ENCODE measurements at places on chromosomes 4 and X. TPM values are rescaled to one million over a fixed set of nuclear protein-coding genes. Genes with fewer than 3 reads are reported as not detected.

DNA sequence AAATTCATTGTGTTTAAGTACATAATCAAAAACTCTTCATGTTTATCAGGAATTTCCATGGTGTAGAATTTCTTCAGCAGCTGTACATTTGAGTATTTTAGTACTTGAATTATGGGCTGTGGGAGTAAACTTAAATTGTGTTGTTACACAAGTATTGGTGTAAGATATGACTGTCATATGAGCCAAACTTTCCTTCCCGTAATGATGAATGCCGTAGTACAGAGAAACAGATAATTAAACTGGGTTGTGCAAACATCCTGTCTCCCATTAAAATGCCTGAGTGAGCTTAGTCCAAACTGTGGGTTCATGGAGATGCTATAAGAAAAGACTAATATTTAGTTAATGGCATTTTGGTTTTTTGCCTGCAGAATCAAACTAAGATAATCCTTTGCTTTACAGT, 159.2 kb downstream of the SLC4A4 start:
- no peaks in the 10 kb centered on the region for H3K4me1 ChIP-seq
- peaks cover 3% of the 10 kb centered on the region for H3K27me3 ChIP-seq
- no peak for DNase-seq
- no peak overlapping the region for H3K4me3 ChIP-seq

- no peaks in the 10 kb centered on the region for H3K27me3 ChIP-seq
- no peaks in the 10 kb centered on the region for H3K4me1 ChIP-seq
- no peak overlapping the region for H3K4me3 ChIP-seq
- H3K27ac ChIP-seq, result no peak overlapping the region
- H3K36me3 ChIP-seq, result no peaks in the 10 kb centered on the region
Measured at GRCh38 chr4:189826657-189827056, 114.0 kb upstream of the FRG1 start.

GRCh38 chrX:107851215-107851614, 25.5 kb downstream of the MID2 start:
- peaks cover 3% of the 10 kb centered on the region for H3K36me3 ChIP-seq
- no peak overlapping the region for H3K4me3 ChIP-seq
- no peak overlapping the region for H3K27ac ChIP-seq
- peaks cover 4% of the 10 kb centered on the region for H3K4me1 ChIP-seq
- DNase-seq, result no peak
- no peaks in the 10 kb centered on the region for H3K27me3 ChIP-seq

P2RY10 gene
- total RNA-seq, result 65.7 TPM

DNA sequence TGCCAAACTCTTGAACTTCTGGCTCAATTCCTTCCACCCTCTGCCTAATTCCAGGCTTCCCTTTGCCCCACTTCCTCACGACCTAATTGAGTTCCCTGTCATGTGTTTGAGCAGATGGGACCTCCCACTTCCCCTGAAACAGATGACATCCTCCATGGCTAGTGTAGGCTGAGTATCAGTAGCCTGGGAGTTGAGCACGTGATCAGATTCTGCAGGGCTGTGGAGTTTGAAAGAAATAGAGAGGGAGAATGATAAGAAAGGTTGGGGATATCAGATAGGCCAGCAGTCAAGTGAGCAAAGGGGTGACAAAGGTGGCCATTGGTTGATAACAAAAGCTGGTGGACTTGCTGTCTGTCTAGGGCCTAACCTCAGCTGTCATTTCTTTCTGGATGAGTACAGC, 18.8 kb upstream of the NWD2 start:
- no peak overlapping the region for H3K4me3 ChIP-seq
- H3K4me1 ChIP-seq, result no peaks in the 10 kb centered on the region
- no peaks in the 10 kb centered on the region for H3K36me3 ChIP-seq
- peaks cover 12% of the 10 kb centered on the region for H3K27me3 ChIP-seq
- DNase-seq, result no peak
- H3K27ac ChIP-seq, result no peak overlapping the region

GRCh38 chr4:63020661-63021060, 1388.6 kb downstream of the TECRL start:
- no peaks in the 10 kb centered on the region for H3K36me3 ChIP-seq
- no peak overlapping the region for H3K27ac ChIP-seq
- H3K27me3 ChIP-seq, result no peaks in the 10 kb centered on the region
- H3K4me3 ChIP-seq, result no peak overlapping the region
- DNase-seq, result no peak
- no peaks in the 10 kb centered on the region for H3K4me1 ChIP-seq

DNA sequence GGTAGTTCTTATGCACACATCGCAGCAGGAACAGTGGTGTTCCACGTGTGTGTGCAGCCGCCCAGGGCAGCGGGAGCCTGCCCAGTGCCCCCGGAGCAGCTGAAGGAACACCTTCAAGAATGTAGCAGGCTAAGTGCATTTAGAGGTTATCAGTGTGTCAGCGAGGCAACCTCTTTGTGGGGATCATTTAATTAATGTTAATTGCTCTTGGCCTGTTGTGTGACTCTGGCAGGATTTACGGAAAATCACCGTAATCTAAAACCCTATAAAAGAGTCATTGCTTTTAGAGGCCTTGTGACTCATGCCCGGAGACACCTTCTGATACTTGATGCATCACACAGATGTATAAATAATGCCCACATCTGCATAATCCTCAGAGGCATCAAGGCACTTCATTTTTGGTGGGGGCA, 47.3 kb upstream of the GATB start:
- H3K27me3 ChIP-seq, result no peaks in the 10 kb centered on the region
- no peak overlapping the region for H3K4me3 ChIP-seq
- DNase-seq, result peak; percentile 7
- no peaks in the 10 kb centered on the region for H3K4me1 ChIP-seq
- no peak overlapping the region for H3K27ac ChIP-seq

CTAG2 gene
- not detected for total RNA-seq

- no peaks in the 10 kb centered on the region for H3K27me3 ChIP-seq
- peak; percentile 65 for DNase-seq
- peak overlapping the region; percentile 98 for H3K27ac ChIP-seq
- peaks cover 38% of the 10 kb centered on the region for H3K36me3 ChIP-seq
- peaks cover 49% of the 10 kb centered on the region for H3K4me1 ChIP-seq
- peak overlapping the region; percentile 97 for H3K4me3 ChIP-seq
Measured at GRCh38 chr4:113760094-113760794, 1.3 kb downstream of the CAMK2D start.

- H3K36me3 ChIP-seq, result no peaks in the 10 kb centered on the region
- H3K4me3 ChIP-seq, result no peak overlapping the region
- no peak overlapping the region for H3K27ac ChIP-seq
- no peak for DNase-seq
- peaks cover 7% of the 10 kb centered on the region for H3K27me3 ChIP-seq
- H3K4me1 ChIP-seq, result peaks cover 4% of the 10 kb centered on the region
Measured at GRCh38 chr4:165443276-165443675, 64.5 kb downstream of the CPE start.

APELA gene
- total RNA-seq, result not detected

- H3K36me3 ChIP-seq, result no peaks in the 10 kb centered on the region
- H3K27me3 ChIP-seq, result peaks cover 2% of the 10 kb centered on the region
- H3K27ac ChIP-seq, result no peak overlapping the region
- H3K4me1 ChIP-seq, result no peaks in the 10 kb centered on the region
- DNase-seq, result no peak
Measured at GRCh38 chrX:134144231-134144630, 92.8 kb upstream of the CCDC160 start.

GALNTL6 gene
- not detected for total RNA-seq

PRRG1 gene
- not detected for total RNA-seq

DNA sequence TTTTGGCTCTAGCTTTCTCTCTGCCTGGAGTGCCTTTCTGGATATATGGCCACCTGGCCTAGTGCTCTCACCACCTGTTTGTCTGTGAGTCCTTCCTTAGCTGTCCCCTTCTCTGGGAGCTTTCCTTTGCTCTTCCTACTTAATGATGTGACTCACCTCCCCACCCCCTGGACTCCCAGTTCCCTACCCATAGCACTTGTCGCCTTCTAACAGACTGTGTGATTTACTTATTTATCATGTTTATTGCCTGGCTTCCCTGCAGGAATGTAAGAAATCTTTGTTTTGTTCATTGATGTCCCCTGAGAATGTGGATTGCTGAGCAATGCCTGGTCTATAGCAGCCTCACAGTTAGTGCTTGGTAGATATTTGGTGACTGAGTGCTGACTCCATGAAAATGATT, 18.9 kb downstream of the ADD1 start:
- peaks cover 3% of the 10 kb centered on the region for H3K36me3 ChIP-seq
- no peaks in the 10 kb centered on the region for H3K27me3 ChIP-seq
- no peak for DNase-seq
- H3K4me3 ChIP-seq, result no peak overlapping the region
- H3K27ac ChIP-seq, result no peak overlapping the region

- H3K27ac ChIP-seq, result no peak overlapping the region
- no peak overlapping the region for H3K4me3 ChIP-seq
- H3K36me3 ChIP-seq, result no peaks in the 10 kb centered on the region
- DNase-seq, result no peak
Measured at GRCh38 chr4:15944895-15945294, 6.4 kb upstream of the FGFBP1 start.

- peak overlapping the region; percentile 37 for H3K4me3 ChIP-seq
- peaks cover 15% of the 10 kb centered on the region for H3K27me3 ChIP-seq
- DNase-seq, result peak; percentile 29
- H3K36me3 ChIP-seq, result peaks cover 1% of the 10 kb centered on the region
Measured at GRCh38 chr4:140252141-140252741, 98.3 kb upstream of the MAML3 start.

DNA sequence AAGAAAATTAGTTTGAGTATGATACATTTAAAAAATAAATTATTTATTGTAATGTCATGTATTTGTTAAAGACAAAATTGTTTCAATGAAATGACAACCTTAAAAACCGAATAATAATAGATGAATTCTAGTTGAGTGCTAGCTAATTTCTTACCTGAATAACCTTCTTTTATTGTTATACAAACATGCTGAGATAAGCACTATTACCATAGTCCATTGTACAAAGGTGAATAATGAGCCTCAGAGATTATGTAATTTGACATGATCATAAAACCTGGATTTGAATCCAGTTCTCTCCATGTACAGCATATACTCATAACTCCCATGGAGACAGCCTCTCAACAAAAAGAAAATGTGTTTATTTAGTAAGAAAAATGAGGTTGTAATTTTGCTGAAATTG, 1512.9 kb downstream of the PCDH19 start:
- no peak overlapping the region for H3K27ac ChIP-seq
- H3K4me1 ChIP-seq, result no peaks in the 10 kb centered on the region
- H3K36me3 ChIP-seq, result no peaks in the 10 kb centered on the region
- DNase-seq, result no peak

GRCh38 chr4:7417639-7418038, 17.1 kb downstream of the PSAPL1 start:
- no peak overlapping the region for H3K4me3 ChIP-seq
- no peak overlapping the region for H3K27ac ChIP-seq
- peak; percentile 1 for DNase-seq
- H3K36me3 ChIP-seq, result no peaks in the 10 kb centered on the region
- H3K4me1 ChIP-seq, result no peaks in the 10 kb centered on the region

NWD2 gene
- not detected for total RNA-seq

DNA sequence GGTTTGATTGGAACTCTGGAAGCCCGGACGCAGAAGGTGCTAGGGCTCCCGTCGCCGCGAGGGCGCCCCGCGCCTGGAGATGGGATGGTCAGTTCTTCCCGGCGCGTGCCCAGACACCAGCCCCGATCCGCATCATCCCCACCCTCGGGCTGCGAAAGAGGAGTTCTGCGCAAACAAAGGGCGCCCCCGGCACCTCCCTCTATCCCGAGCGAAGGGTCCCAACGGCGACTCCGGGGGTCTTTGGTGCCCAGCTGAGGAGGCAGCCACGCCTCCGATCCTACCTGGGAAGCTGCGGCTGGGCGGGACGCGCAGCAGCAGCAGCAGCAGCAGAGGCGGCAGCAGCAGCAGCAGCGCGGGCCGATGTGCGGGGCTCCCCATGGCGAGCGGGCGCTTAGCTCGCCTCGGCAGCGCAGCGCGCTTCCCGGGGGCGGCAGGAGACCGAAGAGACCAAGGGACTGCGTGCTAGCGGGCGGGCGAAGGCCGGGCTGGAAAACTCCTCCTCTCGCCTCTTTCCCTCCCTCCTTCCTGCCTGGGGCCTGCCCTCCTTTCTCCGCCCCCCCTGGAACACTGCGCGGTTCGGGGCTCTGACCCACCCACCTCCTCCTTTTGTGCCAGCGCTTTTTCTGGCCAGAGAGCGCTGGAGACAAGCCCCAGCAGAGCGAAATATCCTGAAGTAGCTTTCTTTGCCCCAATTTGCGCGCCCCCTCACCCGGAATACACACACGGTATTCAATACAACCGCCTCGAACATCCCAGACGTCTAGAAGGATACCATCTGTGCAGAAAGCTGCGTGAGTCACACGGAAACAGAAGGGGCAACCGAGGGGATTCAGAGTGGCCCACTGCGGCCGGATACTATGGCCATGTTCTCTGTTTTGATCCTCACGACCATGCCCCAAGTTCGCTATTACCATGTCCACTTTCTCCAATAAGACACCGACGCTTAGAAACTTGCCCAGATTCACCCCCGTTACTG, at the start of gene SRPX:
TSS of gene SRPX (minus strand) at position 457 of the 976 bp plus-strand sequence. CDS start at position 378, 79 bp downstream.
- peak; percentile 5 for DNase-seq
- no peaks in the 10 kb centered on the region for H3K36me3 ChIP-seq
- no peak within 1 kb of the TSS for H3K27ac ChIP-seq
- peaks cover 31% of the 10 kb centered on the region for H3K27me3 ChIP-seq
- H3K4me3 ChIP-seq, result no peak within 1 kb of the TSS
- peaks cover 2% of the 10 kb centered on the region for H3K4me1 ChIP-seq

CYP2U1 gene
- total RNA-seq, result 2.4 TPM

PCDH11X gene
- not detected for total RNA-seq
